ENCODE measurements at places on chromosomes 7 and 10.
A peak's percentile ranks its signal among the peaks of the same experiment; 100 is the strongest.

DNA sequence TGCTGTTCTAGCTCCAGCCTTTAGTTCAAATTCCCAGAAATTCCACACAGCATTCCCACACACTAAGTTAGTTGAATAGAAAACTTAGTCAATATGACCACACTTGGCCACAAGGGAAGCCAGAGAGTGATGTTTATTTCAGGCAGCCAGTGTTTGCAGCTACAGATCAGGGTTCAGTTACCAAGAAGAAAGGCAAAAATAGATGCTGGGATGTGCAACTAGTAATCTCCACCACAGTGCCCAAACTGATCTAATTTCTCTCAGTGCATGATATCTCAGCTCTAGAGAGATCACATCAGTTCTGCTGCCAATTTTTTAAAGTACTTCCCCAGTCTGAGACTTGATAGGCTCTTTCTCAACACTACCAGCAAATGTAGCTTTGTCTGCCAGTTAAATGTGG is 17.6 kb downstream of the SLF2 start:
- no peak for DNase-seq

DNA sequence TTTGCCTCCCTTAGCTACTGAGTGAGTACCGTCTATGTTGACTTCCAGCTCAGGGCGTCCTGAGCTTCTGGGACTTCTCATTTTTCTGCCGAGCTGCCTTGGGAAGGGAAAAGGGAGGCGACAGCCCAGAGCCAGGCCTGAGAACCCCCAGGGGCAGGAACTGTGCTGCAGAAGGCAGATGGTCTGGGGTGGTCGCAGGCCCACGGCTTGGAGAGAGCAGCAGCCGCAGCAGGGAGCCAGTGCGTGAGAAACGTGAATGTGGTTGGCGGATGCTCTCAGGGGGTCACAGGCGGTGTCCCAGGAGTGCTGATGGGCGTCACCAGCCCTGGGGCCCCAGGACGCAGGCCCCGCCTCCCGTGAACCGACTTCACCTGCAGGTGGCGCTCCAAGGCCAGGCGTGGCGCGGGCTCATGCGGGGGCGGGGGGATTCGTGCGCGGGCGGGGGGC is 9.2 kb upstream of the PWWP2B start:
- peak; percentile 81 for DNase-seq

DNA sequence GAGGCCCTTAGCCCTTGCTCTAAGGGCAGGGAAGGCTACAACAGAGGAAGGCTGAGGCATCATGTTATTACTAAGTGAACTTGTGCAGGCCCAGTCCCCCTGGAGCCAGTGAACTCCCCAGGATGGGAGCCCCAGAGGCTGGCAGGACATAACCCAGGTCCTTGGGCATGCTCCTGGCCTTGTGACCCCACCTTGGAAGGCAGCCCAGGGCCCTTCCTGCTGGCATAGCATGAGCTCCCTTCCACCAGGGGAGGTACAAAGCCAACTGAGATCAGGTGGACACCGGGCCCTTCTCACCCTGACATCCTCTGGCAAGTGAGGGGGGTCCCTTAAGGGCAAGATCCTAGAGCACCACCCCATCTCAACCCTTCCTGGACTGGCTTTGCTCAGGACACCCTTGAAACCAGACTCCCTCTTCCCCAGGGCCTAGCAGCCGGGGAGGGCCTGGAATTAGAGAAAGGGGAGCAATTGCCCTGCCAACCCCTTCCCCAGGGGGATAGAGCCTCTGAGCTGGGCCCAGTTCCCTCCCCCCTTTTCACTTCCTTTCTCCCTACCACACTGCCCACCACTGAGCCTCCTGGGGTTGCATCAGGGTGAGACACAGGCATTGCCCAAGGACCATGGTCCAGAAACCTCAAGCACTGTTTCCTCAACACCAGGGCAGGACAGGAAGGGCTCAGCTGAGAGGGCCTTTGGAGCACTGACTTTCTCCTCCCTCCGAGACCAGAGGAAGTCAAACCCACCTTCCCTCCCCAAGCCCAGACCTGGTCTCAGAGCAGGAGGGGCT is 1.8 kb upstream of the VSIR start:
- DNase-seq: no peak

DNA sequence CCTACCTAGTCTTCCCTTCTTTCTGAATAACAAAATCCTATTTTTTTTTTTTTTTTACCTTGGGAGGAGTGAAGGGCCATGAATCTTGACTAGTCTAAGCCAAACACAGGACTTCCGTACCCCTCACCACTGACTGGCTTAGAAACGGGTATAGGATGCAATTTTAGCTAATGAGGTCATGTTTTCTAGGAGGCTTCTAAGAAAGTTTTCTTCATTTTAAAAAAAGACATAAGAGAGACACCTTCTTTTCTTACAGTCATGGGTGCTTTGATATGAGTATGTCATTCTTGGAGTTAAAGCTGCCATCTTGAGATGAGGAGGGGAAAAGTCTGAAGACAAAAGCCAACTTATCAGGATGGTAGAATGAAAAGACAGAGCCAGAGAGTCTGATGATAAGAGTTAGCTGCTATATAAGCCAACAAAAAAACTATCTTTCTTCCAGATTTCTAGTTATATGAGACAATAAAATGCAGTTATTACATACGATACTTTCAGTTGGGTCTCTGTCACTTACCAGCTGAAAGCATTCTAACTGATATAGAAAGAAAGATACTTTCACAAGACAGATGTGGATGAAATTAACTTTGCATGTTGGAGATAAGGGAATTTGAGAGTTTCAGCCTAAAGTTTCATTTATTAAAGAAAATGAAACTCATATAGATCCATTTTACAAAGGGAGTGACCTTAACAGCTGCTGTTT is 34.0 kb downstream of the ZNF438 start:
- no peak for DNase-seq

- peak; percentile 78 for DNase-seq
Measured at GRCh38 chr7:2405601-2406345, 2.4 kb downstream of the CHST12 start.

- DNase-seq: no peak
Measured at GRCh38 chr7:20241194-20241910, 24.2 kb upstream of the MACC1 start.

DNA sequence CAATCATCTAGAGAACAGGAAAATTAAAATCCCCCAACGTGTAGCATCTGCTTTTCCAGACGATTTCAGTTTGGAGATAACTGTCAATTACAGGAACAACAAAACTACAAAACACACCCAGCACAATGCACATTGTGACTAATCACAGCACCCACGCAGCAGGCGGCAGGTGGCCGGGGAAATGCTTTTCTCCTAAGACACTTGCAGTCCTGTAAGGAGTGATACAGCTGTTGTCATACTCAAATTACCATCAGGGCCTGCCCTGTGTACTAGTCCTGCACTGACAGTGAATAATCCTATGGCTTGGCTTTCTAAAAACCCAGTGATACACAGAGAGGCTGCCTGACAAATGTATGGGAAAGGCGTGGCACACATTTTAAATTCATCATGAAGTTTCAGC is 37.8 kb downstream of the COBL start:
- DNase-seq: no peak

DNA sequence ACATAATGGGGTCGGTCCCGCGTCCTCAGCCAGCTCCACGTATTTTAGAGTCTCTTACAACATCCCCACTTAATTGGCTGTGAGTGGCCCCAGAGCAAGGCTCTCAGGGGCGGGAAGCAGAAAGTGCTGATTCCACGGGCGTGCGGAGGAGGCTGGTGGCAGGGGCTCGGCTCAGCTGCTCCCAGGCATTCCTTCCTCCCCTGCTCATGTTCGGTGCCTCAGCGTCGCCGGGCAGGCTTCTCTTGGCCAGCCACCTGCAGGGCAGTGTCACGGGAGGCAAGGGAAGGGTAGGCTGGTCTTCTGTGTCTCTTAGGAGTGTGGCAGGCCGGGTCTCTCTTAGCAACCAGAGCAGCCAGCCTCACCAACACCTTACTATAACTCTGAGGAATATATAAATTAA is 33.8 kb downstream of the IL15RA start:
- no peak for DNase-seq

GRCh38 chr10:132313305-132313704 is 5.6 kb upstream of the STK32C start:
- no peak for DNase-seq

DNA sequence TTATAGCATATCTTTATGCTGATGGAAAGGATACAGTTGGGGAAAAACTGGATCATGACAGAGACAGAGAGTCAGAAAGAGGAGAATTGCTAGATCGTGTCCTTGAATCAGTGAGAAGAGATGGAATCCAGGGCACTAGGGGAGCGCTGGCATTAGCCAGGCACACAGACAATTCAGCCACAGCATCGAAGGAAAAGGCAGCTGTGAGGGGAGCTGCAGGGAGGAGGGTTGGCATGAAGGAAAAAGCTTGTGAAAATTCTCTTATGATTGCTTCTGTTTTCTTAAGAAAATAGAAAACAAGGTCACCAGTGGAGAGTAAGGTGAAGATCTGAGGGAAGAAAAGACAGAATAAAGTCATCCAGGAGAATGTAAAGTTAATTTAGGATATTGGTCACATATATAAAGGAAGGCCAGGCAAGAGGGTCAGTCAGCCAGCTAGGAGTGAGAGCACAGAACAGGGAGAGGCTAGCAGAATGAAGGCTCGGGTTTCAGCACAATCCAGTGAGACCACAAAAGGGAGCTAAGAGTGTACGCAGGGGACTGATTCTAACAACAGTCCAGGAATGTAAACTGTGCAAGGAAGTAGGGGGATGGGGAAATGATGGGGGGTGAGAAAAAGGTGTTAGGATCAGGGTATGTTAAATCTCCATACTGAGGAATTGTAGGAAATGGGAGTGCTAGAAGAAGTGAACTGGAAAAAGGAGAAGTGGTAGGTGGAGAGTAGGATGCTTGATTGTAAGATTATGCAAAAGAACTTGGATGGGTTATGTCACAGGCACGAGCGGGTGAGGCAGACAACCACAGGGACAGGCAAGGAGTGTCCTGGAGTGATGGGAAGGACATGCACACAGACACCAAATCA is 112.0 kb downstream of the RNF32 start:
- DNase-seq: no peak

DNA sequence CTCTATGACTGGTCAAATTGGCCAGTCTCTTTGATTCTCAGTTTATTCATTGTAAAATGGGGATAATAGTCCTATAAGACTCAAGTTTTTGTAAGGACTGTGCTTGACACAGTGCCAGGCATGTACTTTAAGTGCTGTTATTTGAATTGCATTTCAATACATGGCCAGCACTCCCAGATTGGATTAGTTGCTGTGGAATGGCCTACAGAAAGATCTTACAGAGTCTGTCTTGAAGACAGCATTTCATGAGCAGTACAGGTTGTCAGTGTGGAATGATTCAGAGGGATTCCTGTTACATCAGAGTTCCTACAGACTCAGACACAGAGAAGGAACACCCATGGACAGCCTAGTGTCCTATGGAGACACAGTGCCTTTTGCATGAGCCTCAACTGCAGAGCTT is 238.1 kb upstream of the BMPER start:
- DNase-seq: no peak

DNA sequence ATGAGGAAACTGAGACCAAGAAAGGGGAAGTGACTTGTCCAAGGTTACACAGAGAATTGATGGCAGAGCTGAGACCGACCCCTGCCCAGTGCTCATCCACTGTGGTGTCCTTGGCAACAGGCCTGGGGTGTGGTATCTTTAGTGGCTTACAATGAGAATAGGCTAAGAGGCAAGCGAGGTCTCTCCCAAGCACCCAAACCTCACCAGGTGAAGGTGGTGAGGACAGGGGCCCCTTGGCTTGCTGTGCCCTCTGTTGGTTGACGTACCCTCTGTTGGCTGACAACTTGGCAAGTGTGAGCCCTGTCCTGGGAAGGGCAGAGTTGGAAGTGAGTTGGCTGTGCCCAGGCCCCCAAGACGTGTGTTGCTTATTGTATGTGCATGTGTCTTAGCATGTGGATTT is 166.9 kb downstream of the GRK5 start:
- DNase-seq: no peak

GRCh38 chr7:3152714-3153113 is 109.0 kb upstream of the CARD11 start:
- no peak for DNase-seq

GRCh38 chr10:103197903-103198302 is 4.8 kb upstream of the NT5C2 start:
- DNase-seq: no peak

DNA sequence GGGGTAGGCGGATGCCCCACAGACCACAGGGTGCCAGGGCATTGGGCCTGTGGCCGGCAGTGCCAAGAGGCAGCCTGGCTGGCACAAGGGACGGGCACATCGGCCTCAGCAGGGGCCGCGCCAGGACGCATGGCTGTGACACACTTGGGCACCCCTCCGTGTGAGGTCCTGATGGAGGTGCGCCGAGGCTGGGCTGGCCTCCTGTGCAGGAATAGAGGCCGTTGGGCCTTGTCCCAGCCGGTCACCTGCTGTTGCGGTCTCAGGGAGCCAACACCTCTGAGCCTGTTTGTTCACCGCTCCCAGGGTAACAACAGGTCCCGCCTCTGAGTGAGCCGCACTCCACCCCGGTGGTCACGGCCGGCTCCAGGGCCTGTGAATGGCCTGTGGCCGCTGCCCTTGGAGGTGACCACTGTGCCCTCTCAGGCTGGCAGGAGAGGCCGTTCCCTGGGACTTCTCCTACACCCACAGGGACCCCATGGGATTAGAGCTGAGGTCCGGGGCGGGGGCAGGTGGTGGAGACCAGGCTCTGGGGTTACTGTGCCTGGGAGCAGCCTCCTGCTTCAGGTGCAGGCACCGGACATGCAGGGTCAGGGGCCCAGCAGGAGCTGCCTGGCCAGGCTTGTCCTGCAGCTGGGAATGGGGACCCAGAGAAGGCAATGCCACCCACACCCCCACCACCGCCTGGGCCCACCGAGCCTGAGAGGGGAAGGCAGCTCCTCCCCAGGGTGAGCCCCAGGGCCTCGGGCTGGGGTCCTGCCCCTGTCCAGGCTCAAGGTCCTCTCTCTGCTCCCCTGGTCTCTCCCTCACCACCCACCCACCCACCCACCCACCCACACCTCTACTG is 12.0 kb downstream of the PWWP2B start:
- no peak for DNase-seq

DNA sequence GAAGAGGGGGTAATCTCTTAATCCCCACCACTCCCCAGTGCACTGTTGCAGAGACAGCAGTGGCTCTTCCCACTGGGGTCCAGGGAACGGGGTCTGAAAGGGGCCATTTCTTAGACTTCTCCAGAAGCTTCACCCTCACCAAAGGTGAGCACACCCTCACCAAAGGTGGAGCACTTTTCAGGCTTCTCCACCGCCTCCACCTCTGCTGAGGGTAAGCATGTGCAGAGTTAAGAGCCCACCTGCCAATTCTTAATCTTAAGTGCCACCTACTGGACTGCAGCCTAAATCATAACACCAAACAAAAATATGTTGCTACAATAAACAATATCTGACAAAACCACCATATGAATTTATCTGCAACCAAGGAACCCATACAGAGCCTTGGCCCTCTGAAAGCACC is 27.0 kb downstream of the SNX13 start:
- DNase-seq: no peak

GRCh38 chr7:26162431-26162830 is 10.4 kb downstream of the NFE2L3 start:
- no peak for DNase-seq

- no peak for DNase-seq
Measured at GRCh38 chr7:142174441-142174840, 62.9 kb downstream of the MGAM2 start.
